ENCODE measurements at places on chromosomes 2 and 18.

GRCh38 chr2:122753336-122753735 lies 997.9 kb downstream of the TSN start:
- DNase-seq: no peak

DNA sequence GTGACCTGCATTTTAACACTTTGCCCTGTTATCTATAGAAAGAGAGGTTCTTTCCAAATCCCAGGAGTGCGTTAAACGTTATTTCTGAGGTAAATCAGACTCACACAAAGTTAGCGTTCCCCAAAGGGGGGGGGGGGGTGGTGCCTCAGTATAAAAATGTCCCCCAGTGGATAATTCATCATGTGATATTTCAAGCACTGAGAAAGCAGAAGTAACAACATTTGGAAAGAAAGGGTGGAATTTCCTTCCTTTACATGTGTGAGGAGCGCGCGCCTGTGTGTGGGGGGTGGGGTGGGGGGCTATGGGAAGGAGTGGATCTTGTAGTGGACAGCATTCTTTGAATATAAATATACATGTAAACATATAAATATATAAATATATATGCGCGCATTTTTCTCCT lies 630.9 kb downstream of the NYAP2 start:
- DNase-seq: no peak

- no peak for DNase-seq
Observed at GRCh38 chr18:63138436-63139340, 180.9 kb downstream of the BCL2 start.

GRCh38 chr2:148660999-148661398 lies 16.4 kb downstream of the EPC2 start:
- DNase-seq: no peak

DNA sequence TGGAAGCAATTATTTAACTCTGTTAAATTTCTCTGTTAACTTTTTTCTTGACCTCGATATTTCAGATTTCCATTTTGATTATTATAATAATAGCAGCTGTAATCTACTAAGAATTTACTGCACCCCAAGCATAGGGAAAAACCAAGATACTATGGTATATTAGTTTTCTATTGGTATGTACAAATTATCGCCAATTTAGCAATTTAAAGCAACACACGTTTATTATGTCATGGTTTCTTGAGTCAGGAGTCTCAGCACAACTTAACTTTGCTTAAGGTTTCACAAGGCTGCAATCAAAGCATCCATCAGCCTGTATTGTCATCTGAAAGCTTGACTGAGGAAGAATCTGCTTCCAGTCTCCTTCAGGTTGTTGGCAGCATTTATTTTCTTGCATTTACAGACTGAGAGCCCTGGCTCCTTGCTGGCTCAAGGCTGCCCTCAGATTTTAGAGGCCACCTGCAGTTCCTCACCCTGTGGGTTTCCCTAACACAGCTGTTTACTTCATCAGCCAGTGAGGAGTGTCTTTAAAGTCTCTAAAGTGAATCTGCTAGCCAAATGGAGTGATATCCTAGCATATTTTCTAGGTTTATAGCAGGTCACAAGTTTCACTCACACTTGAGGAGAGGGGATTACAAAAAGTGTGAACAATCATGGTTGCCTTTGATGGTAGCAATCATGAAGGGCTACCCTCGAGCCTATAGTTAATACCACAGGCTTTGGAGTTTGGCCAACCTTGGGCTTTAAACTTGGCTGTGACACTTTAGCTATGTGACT lies 4.4 kb upstream of the VPS54 start:
- DNase-seq: no peak

DNA sequence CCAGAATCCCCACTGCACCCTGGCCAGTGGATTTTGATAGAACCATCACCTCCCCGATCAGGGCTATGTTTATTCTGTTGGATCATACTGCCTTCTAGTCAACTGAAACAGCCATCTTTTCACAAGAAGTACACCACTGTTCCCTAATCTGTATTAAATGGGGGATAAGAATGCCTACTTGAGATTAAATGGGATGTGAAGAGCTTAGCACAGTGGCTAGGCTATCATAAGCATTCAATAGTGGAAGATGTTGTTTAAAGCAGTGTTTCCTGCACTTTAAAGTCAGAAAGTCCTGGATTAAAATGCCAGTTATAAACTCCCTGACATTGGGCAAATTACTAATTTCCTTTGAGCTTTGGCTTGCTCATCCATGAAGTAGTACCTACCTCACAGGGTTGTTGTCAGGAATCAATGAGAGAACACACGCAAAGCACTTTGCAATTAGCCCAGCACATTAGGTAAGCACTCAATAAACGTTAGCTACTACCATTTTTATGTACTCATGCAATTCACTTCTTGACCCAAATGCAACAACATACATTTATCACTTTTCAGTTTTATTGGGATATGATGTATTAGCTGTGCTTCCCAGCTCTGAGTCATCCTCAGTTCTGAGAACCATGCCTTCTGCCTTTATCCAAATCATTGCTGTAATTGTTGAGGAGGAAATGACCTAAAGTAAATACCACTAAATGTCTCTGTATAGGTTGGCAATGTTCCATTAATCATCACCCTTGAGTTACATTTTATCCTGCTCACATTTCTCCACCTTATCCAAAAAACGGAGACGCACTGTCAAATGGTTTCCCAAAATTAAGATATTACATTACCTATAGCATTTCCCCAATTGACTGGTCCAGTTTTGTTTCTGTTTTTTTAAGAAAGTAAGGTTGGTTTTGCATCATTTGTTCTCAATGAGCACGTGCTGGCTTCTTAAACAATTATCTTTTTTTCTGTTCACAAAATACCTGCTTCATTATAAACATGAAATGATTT lies 2.1 kb downstream of the TMEM247 start:
- peak; percentile 77 for DNase-seq

GRCh38 chr2:207236156-207236935 lies 70.6 kb upstream of the KLF7 start:
- DNase-seq: no peak

- DNase-seq: no peak
Observed at GRCh38 chr2:197784956-197785941, at the start of gene BOLL. BOLL (minus strand) TSS chr2:197785319; CDS start chr2:197781850, 3,469 bp downstream.

- DNase-seq: no peak
Observed at GRCh38 chr2:16475586-16475985, 190.0 kb downstream of the CYRIA start.

DNA sequence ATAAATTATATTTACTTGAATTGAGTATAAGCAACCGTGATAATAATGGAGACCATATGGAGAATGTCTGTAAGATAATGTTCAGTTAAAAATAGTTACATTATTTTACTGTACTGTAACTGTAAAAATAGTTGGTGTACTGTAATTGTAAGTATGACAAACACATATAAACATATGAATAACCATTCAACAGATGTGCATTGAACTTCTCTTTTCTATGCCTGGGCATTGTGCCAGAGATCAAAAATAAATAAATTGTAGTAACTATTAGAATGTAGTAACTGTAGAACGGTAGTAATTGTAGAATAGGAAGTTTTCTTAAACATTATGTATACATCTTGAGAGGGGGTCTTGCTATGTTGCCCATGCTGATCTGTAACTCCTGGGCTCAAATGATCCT lies 287.4 kb upstream of the EPAS1 start:
- no peak for DNase-seq
